A549 (cell line): ENCODE measurements at places on chromosomes 11 and 22. TPM values are rescaled to one million over a fixed set of nuclear protein-coding genes. Genes with fewer than 3 reads are reported as not detected.

DNA sequence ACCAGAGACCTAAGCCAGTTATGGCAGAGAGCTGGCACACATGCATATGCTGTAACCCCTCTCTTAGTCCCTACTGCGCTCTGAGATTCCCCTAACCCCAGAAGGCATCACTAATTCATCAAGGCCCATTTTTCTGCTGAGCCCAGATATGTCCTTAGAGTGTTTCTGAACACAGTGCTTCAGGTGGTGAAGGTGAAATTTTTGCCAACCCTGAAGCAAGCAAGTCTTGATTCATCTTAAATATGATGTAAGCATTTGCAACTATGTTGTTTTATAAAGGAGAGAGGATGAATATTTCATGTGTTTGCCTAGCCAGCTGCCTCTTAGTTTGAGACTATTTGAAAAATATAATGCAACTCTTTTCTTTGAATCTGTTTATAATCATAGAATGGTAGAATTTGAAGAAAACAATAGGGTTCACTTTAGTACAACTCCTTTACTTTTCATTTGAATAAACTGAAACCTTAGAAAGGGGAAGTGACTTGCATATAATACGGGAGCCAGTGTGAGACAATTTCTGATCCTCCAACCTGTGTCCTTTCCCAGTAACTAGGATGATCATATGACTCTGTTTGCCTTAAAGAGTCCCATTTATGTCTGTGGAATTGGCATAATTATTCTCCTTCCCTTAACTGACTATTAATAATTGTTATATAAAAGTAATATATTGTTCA, 194.3 kb upstream of the MTNR1B start:
- DNase-seq, result no peak

DNA sequence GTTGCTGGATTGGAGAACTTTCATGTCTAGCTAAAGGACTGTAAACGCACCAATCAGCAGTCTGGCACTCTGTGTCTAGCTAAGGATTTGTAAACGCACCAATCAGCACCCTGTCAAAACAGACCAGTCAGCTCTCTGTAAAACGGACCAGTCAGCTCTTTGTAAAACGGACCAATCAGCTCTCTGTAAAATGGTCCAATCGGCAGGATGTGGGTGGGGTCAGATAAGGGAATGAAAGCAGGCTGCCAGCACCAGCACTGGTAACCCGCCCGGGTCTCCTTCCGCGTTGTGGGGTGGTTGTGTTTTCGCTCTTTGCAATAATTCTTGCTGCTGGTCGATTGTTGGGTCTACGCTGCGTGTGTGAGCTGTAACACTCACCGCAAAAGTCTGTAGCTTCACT, 11.3 kb downstream of the MYO18B start:
- no peak for DNase-seq

GRCh38 chr22:30694171-30694639, 469 bp upstream of the OSBP2 start:
- DNase-seq, result peak; percentile 63

GRCh38 chr11:118931571-118931970, 5.8 kb upstream of the BCL9L start:
- no peak for DNase-seq

- no peak for DNase-seq
Measured at GRCh38 chr11:125295931-125296330, 131.4 kb downstream of the PKNOX2 start.

GRCh38 chr11:63768237-63769041, at the start of gene ZFTA:
Gene ZFTA, minus strand, starts transcription at chr11:63768775. Its CDS starts 153 bp downstream, at chr11:63768622.
- peak; percentile 68 for DNase-seq

DNA sequence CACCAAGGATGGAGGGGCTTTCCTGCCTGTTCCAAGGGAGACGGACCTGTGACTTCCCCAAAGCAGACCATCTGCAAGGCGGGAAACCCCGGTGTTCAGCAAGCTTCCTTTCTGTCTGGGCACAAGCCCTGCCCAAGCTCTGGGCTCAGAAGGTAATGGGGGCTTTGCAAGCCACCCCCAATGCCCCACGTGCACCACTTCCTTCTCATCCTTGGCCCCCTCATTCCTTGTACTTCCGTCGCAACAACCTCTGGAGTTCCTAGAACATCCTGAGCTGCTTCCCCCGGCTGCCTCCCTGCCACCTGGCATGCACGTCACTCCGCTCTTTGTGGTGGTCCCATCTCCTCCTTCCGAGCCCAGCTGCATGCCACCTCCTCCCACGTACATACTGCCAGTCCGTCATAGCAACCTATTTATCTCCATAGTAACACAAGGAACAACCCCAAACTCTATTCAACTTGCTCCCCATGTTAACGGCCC, 3.9 kb downstream of the MYEOV start:
- no peak for DNase-seq

- DNase-seq, result no peak
Measured at GRCh38 chr22:39611360-39611759, 40.8 kb downstream of the CACNA1I start.

GRCh38 chr11:128575961-128576350, 11.4 kb downstream of the ETS1 start:
- DNase-seq, result no peak

GRCh38 chr11:67245046-67245445, 21.2 kb upstream of the GRK2 start:
- DNase-seq, result no peak

DNA sequence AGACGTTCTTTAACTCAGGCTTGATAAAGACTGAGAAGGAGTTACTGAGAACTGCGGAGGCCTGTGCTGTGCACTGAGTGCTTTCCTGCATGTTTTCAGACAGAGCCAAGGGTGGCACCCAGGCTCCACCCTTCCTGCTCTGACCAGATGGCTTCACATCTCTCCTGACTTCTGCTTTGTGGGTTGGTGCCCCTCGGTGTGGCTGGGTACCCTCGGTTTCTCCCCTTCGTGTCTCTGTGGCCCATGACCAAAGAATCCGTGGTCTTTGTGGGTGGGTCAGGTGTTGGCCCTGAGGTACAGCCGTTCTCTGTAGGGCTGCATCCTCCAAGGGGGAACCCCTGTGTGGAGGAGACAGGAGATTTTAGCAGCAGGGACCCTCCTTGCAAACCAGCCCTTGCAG, 34.3 kb downstream of the GRIK4 start:
- DNase-seq, result no peak

GRCh38 chr11:78109081-78110015, 29.7 kb upstream of the NDUFC2 start:
- DNase-seq, result no peak

Gene CADM1
- 28.0 to 33.4 TPM (median 33.3 TPM) in 3 replicates for polyA plus RNA-seq

Gene PLAAT5
- polyA plus RNA-seq, result 0.04 to 0.08 TPM in 2 of 3 replicates, not detected in the other

Gene CACNA1I
- polyA plus RNA-seq, result 0.12 to 0.17 TPM (median 0.13 TPM) in 3 replicates

Gene OR52M1
- not detected in 3 replicates for polyA plus RNA-seq

Gene MS4A6A
- not detected in 3 replicates for polyA plus RNA-seq

Gene PVALB
- not detected in 3 replicates for polyA plus RNA-seq

Gene OR52H1
- not detected in 3 replicates for polyA plus RNA-seq
